Camera-type eye (tissue), 1 donor: ENCODE measurements at places on chromosomes 13 and 19. TPM values are rescaled to one million over a fixed set of nuclear protein-coding genes. Genes with fewer than 3 reads are reported as not detected.

The ZNF83 gene
- total RNA-seq: 168 TPM

The TRIM28 gene
- 264 TPM for total RNA-seq

The DKKL1 gene
- total RNA-seq: not detected

The ATP7B gene
- 21.9 TPM for total RNA-seq

The PPM1N gene
- total RNA-seq: 2.1 TPM

The DZIP1 gene
- total RNA-seq: 64.4 TPM

The PRSS57 gene
- total RNA-seq: not detected

The F10 gene
- total RNA-seq: 22.7 TPM

The CRX gene
- 229 TPM for total RNA-seq

The CARS2 gene
- total RNA-seq: 230 TPM

The TARM1 gene
- not detected for total RNA-seq

The VSIG10L gene
- 2.5 TPM for total RNA-seq

The ZNF492 gene
- 1.7 TPM for total RNA-seq

The LILRB3 gene
- total RNA-seq: 9.2 TPM

The MTUS2 gene
- total RNA-seq: 18.5 TPM

The S1PR5 gene
- 1.4 TPM for total RNA-seq

The CEACAM19 gene
- 3.4 TPM for total RNA-seq

The ZNF578 gene
- total RNA-seq: 16.5 TPM

The OR2Z1 gene
- total RNA-seq: not detected

The ELAVL3 gene
- total RNA-seq: 38.3 TPM

The CBY2 gene
- total RNA-seq: not detected

The RFPL4A gene
- not detected for total RNA-seq

The SPPL2B gene
- total RNA-seq: 58.5 TPM

The MEIOSIN gene
- not detected for total RNA-seq

The ARHGAP33 gene
- 89.9 TPM for total RNA-seq

The KIR2DL3 gene
- not detected for total RNA-seq

The ZNF20 gene
- total RNA-seq: 15.7 TPM

The CYP4F11 gene
- total RNA-seq: not detected

The NLRP7 gene
- total RNA-seq: not detected

The RNF113B gene
- not detected for total RNA-seq

The HSPH1 gene
- 92.1 TPM for total RNA-seq

The CEBPA gene
- 3.5 TPM for total RNA-seq

The KCNN1 gene
- 11.1 TPM for total RNA-seq

The CPAMD8 gene
- total RNA-seq: 110 TPM

The EFNB2 gene
- 70.9 TPM for total RNA-seq

The ZNF547 gene
- total RNA-seq: 3.4 TPM

The PEG3 gene
- 79.8 TPM for total RNA-seq

The PGLYRP1 gene
- 0.93 TPM for total RNA-seq

The JOSD2 gene
- total RNA-seq: 8.0 TPM

The ZNF112 gene
- 24.4 TPM for total RNA-seq

The PSG11 gene
- total RNA-seq: not detected

The TSSK6 gene
- 2.4 TPM for total RNA-seq

The NTN5 gene
- 1.6 TPM for total RNA-seq

The PRKCSH gene
- total RNA-seq: 110 TPM

The KLK5 gene
- total RNA-seq: 0.66 TPM

The APOC4 gene
- not detected for total RNA-seq

The OR7C1 gene
- total RNA-seq: under 0.01 TPM

The ZSWIM9 gene
- 6.2 TPM for total RNA-seq

The SIRT6 gene
- 10.0 TPM for total RNA-seq
